B cell (primary cell): ENCODE measurements at places on chromosomes 1 and 21.

GRCh38 chr1:226126824-226127569, 59.5 kb downstream of the ACBD3 start:
- DNase-seq: no peak

GRCh38 chr1:180230416-180230790, 339 bp downstream of the LHX4 start:
- peak; percentile 47 for DNase-seq

DNA sequence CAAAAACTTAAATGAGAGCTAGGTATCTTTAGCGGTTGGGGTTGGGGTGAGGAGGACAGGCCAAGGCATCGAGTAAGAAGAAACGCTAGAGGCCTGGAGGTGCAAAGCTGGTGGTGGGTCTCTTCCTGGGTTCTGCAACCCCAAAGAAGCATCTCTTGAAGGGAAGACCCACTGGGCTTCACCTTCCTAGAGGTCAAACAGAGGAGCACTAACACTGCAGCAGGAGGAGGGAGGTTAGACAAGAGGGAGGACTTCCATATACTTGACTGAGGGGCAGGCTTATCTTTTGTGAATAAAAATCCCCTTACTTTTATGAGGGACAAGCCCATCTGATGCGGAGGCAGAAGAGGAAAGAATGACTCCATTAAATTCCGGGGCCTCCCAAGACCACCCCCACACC, 2.5 kb downstream of the MEX3A start:
- DNase-seq: no peak

GRCh38 chr1:114623364-114623763, 41.9 kb upstream of the BCAS2 start:
- no peak for DNase-seq

DNA sequence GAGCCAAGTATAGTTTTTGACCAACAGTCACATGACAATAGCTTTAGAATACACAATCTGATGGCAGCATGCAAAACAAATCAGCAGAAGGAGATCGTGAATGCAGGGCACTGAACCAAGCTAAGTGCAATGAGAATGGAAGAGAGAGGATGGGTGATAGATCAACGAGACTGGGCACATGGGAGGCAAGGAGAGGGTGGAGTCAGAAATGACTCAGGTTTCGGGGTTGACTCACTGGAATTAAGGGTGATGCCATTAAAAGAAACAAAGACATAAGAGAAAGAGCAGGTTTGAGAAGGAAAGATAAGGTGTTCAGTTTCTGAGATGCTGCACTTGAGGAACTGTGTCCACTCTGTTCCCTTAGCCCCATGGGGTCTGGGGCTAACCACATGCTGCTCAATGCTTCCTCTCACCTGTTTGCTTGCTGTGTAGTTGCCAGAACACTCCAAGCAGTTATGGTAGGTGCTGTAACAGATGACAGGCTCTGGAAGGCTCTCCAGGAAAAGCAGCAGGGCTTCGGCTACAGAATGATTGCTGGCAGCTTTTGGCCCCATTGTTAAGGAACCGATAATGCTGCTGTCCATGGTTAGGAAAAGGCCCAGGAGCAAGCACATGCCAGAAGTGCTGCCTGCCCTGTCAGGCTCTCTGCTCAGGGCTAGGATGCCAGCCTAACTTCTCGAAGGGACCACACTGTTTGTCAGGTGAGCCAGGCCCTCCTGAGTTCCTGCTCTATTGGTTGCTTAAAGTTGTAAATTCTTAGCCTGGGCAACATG, 6.1 kb upstream of the MTF1 start:
- no peak for DNase-seq

DNA sequence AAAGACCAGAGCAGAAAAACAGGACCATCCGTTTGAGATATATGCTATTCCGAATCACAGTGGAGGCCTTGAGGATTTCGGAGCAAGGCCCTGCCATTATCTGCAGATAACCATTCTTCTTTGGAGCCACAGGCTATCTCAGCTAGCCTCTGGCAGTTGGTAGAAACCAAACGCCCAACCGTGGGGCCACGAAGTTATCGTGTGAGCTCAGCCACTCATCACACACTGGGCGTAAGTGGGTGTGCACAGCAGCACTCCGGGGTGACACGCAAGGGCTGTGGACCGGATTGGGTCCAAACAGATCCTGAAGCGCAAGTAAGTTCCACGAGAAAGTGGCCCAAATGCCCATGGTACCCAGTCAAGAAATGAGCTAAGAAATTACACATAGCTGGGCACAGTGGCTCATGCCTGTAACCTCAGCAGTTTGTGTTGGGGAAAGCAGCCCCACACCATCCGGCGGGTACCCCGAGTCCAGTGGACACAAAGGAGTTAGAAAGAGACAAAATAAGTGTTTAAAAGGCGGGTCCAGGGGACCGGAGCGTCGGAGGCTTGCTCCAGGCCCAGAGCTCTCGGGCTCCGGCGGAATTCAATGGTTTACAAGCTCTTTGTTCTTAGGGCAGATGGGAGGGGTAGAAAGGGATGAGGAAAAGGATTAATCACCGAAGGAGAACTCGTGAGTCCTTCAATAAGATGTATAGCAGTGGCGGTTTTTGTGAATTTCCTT, 130.6 kb downstream of the LIPI start:
- DNase-seq: no peak
